ENCODE measurements at places on chromosomes 5 and 9. TPM values are rescaled to one million over a fixed set of nuclear protein-coding genes. Genes with fewer than 3 reads are reported as not detected.

- DNase-seq = no peak
Measured at GRCh38 chr5:111367115-111367514, 142.9 kb downstream of the CAMK4 start.

GRCh38 chr5:59759600-59760351 is 133.8 kb downstream of the PDE4D start:
- no peak for DNase-seq

DNA sequence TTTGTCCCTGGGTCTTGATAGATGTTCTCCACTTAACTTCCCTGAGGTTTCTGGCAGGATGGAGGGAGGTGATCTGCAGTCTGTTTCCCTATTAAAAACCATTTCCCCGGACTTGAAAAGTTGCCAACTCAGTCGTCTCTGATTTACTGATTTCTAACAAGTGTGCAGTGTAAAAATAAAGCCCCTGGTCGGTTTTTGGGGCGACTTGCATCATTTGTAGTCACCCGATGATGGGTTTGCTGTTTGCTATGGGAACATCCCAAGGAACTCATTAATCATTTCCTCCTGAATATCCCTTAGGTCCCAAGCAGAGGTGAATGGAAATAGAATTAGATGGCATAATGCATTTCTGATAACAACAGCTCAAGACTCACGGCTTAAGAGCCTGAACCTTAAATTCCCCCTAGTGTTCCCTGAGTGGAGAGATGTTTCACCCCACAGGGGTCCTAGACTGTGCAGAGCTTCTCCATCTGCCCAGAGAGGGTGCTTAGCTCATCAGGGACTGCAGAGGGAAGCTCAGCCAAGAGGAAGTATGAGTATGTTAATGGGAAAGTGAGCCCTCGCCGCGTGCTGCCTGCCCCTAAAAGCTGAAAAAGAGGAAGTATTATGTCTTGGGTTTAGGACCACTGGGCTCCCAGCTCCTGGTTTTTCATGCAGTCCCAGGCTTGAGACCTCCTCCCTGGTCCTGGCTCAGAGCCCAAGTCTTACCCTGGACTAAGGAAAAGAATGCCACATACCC is 115.1 kb upstream of the DAP start:
- DNase-seq = no peak

The GCNT1 gene
- 0.91 TPM for polyA plus RNA-seq

GRCh38 chr9:91948597-91949391 is 1.2 kb downstream of the ROR2 start:
- DNase-seq = peak; percentile 78

GRCh38 chr5:14488709-14489108 is 92.9 kb upstream of the OTULINL start:
- no peak for DNase-seq

The WHRN gene
- 7.8 TPM for polyA plus RNA-seq

GRCh38 chr5:97009212-97009898 is 73.5 kb downstream of the LNPEP start:
- DNase-seq = no peak

The VAV2 gene
- 4.7 TPM for polyA plus RNA-seq

DNA sequence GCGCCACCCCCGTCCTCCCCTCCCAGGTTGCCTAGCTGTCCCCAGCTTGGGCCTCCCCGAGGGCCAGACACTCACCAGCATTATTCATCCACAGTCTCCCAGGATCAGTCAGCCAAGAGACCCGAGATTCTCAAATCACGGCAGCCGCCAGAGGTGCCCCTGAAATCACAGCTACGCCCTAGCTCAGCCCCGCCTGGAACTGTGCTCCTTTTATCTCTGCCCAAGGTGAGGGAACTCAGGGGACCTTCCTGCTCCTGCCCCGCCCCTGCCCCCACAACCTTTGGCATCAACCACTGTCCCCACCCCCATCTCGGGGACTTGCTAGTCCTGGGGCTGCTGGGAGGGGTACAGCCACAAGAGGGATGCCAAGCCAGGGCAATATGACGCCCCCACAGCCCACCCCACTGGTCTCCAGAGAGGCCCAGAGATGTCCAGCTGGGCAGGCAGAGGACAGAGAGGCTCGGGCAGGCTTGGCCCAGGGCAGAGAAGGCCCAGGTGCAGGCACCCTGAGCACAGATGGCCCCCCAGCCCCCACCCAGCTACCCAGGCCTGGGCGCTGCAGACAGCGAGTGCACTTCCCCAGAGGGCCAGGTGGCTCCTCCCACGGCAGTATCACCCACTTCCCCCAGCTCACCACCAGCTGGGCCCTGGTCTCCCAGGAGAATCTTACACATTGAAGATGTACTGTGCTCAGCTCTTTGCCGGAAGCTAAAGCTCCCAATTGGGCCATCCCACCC is at the start of gene FUT7:
TSS of gene FUT7 (minus strand) at position 185 of the 737 bp plus-strand sequence. CDS start at position 88, 97 bp downstream.
- no peak for DNase-seq

GRCh38 chr5:180179442-180180420 is 29.3 kb downstream of the RASGEF1C start:
- DNase-seq = no peak

The PCDHGA5 gene
- polyA plus RNA-seq = 2.0 TPM

DNA sequence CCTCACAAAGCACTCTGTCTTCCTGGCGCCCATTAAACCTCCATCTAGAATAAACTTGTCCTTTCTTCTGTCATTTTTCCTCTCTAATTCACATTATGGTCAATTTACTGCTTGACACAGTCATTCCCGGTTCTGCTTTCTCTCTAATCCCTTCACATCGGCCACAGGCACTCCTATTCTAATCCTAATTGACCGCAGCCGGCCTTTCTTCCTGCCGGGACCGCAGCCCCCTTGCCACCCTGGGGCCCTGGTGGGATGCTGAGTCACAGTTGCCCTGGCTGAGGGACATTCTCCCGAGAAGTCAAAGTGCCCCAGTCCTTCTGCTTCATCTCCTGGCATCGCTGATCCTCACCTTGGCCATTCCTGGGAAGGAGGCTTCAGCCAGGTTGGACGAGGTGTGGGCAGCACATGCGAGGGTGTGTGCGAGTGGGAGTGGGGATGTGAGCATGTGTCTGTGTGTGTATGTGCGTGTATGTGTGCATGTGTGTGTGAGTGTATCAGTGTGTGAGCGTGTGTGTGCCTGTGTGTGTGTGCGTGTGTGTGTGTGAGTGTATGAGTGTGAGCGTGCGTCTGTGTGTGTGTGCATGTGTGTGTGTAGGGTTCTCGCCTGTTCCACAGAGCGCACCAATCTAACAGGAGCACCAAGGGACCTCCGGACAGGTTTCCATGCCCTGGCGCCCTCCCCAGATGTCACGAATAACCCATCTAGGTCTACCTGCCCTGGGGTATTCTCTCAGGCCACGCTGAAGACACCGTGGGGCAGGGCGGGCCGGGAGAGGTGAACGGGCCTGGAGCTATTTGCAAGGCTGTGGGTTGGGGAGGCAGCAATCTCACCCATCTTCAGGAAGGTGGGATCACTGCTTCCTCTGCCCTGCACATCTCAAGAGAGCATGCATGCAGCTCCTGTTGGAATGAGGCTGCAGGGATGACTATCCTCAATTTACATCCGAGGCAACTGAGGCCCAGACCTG is 191.2 kb downstream of the PAX5 start:
- no peak for DNase-seq

The GLDC gene
- 0.29 TPM for polyA plus RNA-seq

- DNase-seq = no peak
Measured at GRCh38 chr5:13201022-13201421, 743.5 kb downstream of the DNAH5 start.

- DNase-seq = peak; percentile 78
Measured at GRCh38 chr5:118553662-118554061, 434.7 kb downstream of the DTWD2 start.

DNA sequence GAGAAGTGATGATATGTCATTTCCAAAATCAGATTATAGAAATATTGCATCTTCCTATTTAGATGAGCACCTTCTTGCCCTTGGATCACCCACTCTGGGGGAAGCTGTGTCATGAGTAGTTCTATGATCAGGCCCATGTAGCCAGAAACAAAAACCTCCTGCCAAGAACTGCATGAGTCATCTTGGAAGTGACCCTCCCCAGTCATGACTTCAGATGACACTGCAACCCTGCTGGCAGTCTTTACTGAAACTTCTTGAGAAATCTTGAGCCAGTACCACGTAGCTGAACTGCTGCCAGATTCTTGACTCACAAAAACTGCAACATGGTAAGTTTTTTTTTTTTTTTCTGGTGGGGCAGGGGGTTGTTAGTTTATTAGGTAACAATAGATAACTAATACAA is 439.6 kb upstream of the PTGER4 start:
- no peak for DNase-seq

The PCDHB2 gene
- 0.59 TPM for polyA plus RNA-seq

Data from right cardiac atrium (tissue), 5 donors.